ENCODE measurements at places on chromosomes 16 and 17. TPM values are rescaled to one million over a fixed set of nuclear protein-coding genes. Genes with fewer than 3 reads are reported as not detected.

TAC4 gene
- not detected for polyA plus RNA-seq

GRCh38 chr17:42493319-42493718 is 34.6 kb downstream of the ATP6V0A1 start:
- H3K4me1 ChIP-seq = peaks cover 4% of the 10 kb centered on the region
- no peak for DNase-seq
- no peak overlapping the region for H3K27ac ChIP-seq

ZACN gene
- 2.3 TPM for polyA plus RNA-seq

- H3K4me3 ChIP-seq = no peak overlapping the region
- peaks cover 38% of the 10 kb centered on the region for H3K27me3 ChIP-seq
- DNase-seq = no peak
- peaks cover 13% of the 10 kb centered on the region for H3K4me1 ChIP-seq
- no peak overlapping the region for H3K27ac ChIP-seq
Measured at GRCh38 chr17:48752399-48753288, 24.1 kb upstream of the HOXB13 start.

DNA sequence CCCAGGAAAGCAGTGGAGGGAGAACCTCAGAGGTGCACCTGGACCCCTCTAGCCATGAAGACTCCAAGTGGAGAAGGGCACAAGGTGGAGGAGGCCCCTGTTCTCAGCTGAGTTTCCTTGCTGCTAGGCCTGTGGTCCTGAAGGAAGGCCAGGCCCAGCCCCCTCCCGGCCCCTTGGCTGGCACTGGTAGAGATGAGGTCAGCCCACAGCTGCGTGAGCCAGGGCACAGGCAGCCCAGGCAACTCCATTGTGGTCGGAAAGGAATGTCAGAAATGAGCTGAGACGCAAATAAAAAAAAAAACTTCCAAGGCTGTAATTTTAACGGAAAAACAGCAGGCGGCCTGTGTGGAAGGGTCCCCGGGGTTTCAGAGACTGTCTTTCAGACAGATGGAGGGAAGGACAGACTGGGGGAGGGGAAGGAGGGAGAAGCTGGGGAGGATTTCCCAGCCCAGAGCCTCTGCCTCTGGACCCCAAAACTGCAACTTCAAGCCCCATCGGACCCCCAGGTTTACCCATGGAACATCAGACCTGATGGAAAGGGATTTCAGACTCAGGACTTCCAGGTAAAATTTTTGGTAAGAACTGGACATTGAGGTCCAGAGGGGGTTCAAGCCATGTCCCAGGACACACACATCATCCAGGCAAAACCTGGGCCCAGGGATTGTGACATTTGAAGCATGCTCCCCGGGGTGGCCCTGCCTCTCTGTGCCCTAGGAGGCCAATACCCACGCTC is 25.6 kb upstream of the MRPS23 start:
- no peak overlapping the region for H3K4me3 ChIP-seq
- no peaks in the 10 kb centered on the region for H3K4me1 ChIP-seq

HOXB4 gene
- not detected for polyA plus RNA-seq

LRRC37A gene
- polyA plus RNA-seq = 0.85 TPM

- DNase-seq = peak; percentile 43
- no peaks in the 10 kb centered on the region for H3K4me1 ChIP-seq
- H3K36me3 ChIP-seq = peaks cover 50% of the 10 kb centered on the region
- no peak overlapping the region for H3K27ac ChIP-seq
- no peak overlapping the region for H3K4me3 ChIP-seq
Measured at GRCh38 chr16:4404247-4404966, 12.0 kb downstream of the CORO7 start.

DNA sequence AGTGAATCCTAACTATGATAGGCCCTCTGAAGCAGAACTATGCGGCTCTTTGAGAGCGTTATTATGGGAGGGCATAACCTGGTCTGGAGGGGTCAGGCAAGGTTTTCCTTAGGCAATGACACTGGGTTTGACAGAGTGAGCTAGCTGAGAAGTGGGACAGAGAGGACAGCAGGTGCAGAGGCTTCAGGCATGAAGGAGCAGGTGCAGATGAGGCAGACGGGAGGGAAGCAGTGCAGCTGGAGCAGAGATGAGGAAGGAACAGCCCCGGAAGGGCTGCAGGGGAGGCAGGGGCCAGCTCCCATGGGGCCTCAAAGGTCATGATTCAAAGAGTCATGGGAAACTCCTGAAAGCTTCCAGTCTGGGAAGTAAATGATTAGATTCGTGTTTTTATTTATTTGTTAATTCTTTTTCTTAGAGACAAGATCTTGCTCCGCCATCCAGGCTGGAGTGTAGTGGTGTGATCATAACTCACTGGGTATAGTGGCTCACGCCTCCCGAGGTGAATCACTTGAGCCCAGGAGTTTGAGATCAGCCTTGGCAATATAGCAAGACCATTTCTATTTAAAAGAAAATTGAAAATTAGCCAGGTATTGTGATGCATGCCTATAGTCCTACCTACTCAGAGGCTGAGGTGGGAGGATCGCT is 5.4 kb downstream of the MARCHF10 start:
- no peaks in the 10 kb centered on the region for H3K4me1 ChIP-seq
- H3K27ac ChIP-seq = no peak overlapping the region
- H3K36me3 ChIP-seq = no peaks in the 10 kb centered on the region
- no peak overlapping the region for H3K4me3 ChIP-seq

GRCh38 chr17:17580662-17581470 is 10.6 kb downstream of the PEMT start:
- no peak overlapping the region for H3K4me3 ChIP-seq
- H3K27me3 ChIP-seq = no peaks in the 10 kb centered on the region
- no peaks in the 10 kb centered on the region for H3K4me1 ChIP-seq
- H3K27ac ChIP-seq = no peak overlapping the region
- no peak for DNase-seq

- no peak for DNase-seq
- no peaks in the 10 kb centered on the region for H3K4me1 ChIP-seq
- no peaks in the 10 kb centered on the region for H3K27me3 ChIP-seq
- peaks cover 55% of the 10 kb centered on the region for H3K36me3 ChIP-seq
- no peak overlapping the region for H3K27ac ChIP-seq
- H3K4me3 ChIP-seq = no peak overlapping the region
Measured at GRCh38 chr17:59399914-59400313, 68.5 kb downstream of the YPEL2 start.

DNA sequence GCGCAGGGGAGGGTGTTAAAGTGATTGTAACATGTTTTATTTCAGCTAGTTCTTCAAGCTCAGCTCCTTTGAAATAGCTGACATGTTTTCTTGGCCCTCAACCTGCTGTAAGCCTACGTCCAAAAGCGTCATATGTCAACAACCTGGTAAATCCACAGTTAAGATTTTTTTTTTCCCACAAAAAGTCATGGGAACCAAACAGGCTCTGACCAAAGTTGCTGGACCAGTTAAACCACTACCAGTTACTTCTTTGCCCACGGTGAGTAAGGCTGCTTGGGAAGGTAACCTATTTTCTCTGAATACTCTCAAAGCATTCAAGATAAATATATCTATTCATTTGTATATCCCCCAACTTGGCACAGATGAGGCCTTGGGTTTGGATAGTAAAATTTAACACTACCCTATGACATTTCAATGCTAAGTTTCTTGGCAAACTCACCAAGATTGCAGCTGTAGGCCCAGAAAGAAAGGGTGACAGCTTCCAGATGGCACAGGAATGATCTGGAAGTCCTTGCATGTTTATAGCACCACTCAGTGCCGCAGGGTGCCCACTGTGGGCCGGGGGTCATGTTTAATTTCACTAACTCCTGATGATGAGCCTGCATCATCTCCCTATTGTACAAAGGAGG is 166.2 kb downstream of the XYLT1 start:
- DNase-seq = no peak
- no peaks in the 10 kb centered on the region for H3K36me3 ChIP-seq
- H3K27ac ChIP-seq = no peak overlapping the region
- H3K4me1 ChIP-seq = peaks cover 4% of the 10 kb centered on the region
- no peaks in the 10 kb centered on the region for H3K27me3 ChIP-seq

GRCh38 chr16:55779402-55780094 is 53.3 kb downstream of the CES1 start:
- DNase-seq = no peak
- no peak overlapping the region for H3K27ac ChIP-seq
- no peaks in the 10 kb centered on the region for H3K36me3 ChIP-seq
- no peaks in the 10 kb centered on the region for H3K4me1 ChIP-seq

DNA sequence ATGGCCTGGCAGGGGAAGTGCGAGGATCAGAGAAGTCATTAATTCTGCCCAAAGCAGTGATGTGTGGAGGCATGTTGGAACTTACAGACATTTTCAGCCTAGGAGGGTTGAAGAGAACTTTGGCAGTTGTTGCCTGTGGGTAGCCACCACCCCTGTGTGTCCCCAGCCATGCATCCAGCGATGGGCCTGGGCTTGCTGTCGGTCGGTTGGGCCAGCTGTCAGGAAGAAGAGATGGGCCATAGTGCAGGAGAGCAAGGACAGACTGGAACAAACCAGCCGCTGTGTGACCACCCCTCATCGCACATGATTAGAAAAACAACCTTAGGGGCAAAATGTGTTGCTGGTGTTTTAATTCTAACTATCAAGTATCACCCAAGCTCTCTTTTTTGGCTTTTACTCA is 173.7 kb downstream of the CNTNAP4 start:
- H3K36me3 ChIP-seq = no peaks in the 10 kb centered on the region
- no peak for DNase-seq
- H3K4me1 ChIP-seq = no peaks in the 10 kb centered on the region
- H3K27me3 ChIP-seq = no peaks in the 10 kb centered on the region
- no peak overlapping the region for H3K27ac ChIP-seq

DNA sequence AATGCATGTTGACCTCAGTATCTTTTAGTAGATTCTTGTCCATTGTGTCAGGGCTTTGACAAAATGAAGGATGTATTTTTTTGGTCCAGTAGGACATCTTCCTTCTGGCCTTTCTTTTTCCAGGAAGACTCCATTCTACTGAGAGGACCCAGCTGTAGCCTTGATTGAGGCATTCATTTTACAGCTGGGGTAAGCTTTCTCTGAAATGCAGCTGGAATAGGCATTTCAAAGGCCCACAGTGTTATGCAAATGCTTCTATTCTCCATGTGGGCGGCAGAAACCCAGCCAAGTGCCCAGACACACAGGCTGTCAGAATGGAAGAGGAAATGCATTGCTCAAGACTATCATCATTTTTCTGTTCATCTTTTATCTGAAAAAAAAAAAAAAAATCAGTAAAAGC is 629.0 kb upstream of the CDH8 start:
- no peak overlapping the region for H3K27ac ChIP-seq
- H3K27me3 ChIP-seq = no peaks in the 10 kb centered on the region
- H3K4me3 ChIP-seq = no peak overlapping the region
- no peak for DNase-seq

DNA sequence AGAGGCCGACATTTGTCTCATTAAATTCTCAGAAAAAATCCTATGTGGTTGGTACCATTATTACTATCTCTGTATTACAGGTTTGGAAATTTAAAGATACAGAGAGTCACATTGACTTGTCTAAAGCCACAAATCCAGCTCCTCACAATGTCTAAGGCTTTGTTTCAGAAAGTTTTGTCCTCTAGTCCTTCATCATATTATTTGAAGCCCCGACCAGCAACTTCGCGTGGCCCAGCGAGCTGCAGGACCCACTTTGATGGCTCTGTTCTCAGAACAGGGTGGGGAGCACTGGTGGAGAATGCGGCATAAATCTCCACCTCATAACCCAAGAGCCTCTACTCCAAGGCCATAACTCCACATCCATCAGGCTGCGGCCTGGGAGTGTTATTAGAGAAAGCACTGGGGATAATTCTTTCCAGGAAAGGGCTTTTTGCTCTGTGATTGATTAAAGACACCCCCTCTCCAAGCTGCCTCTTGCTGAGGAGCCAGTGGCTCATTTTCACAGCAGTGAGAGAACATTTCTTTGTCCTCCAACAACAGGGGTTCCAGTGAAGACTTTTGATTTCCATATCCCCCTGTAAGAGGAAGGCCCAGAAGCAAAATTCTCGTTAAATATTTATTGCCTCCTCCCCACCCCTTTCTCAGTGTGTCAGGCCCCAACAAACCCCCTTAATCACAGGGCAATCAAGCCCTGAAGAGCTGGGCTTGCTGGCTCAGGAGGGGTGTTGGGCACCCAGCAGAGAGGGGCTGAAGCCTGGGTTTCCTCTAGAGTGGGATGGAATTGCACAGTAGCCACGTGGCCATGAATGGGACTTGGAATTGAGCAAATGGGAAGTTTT is 113.7 kb upstream of the CDH11 start:
- H3K4me3 ChIP-seq = no peak overlapping the region
- H3K36me3 ChIP-seq = no peaks in the 10 kb centered on the region
- no peak overlapping the region for H3K27ac ChIP-seq

DNA sequence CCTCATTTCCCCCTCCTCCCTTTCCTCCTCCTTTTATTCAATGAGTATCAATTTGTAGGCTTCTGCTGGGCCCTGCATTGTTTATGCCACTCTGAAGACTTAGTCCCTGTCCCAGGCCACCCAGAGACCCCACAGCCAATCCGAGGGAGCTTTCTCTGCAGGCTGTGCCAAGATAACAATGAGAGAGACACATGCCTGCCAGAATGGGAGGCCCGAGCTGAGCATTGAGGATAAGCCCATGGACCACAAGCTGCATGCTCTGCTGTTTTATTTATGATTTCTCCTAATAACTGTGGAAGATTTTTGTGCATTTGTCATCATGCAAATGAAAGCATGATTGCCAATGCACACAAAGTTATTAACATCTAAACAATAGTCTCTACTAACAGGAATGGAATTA is 3.0 kb downstream of the RCVRN start:
- H3K4me1 ChIP-seq = no peaks in the 10 kb centered on the region
- H3K27ac ChIP-seq = no peak overlapping the region
- no peak overlapping the region for H3K4me3 ChIP-seq
- no peaks in the 10 kb centered on the region for H3K36me3 ChIP-seq

GRCh38 chr17:29131814-29132682 is 48.1 kb downstream of the MYO18A start:
- H3K4me1 ChIP-seq = peaks cover 5% of the 10 kb centered on the region
- DNase-seq = no peak
- H3K27ac ChIP-seq = no peak overlapping the region
- H3K4me3 ChIP-seq = no peak overlapping the region
- H3K27me3 ChIP-seq = no peaks in the 10 kb centered on the region

DNA sequence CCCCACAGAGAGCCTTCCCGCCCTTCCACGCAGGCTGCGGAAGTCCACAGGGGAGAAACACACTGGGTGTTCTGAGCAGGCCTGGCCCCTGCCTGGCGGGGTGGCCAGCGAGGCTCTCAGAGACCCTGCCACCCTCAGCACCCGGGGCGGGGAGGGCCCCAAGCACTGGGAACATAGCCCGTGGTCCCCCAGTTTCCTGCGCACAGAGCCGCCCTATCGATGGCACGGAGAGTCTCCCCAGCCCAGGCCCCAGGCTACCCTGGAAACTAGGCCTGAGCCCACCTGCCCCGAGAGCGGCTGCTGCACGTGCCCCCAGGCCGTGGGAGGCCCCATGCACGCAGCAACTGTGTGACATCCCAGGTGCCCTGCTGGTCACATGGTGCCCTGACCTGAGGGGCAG is 10.2 kb upstream of the CCDC154 start:
- no peaks in the 10 kb centered on the region for H3K4me1 ChIP-seq
- no peak overlapping the region for H3K4me3 ChIP-seq
- peaks cover 91% of the 10 kb centered on the region for H3K36me3 ChIP-seq
- no peak for DNase-seq
- H3K27ac ChIP-seq = no peak overlapping the region
- H3K27me3 ChIP-seq = no peaks in the 10 kb centered on the region

DCAKD gene
- 27.6 TPM for polyA plus RNA-seq

DUSP3 gene
- polyA plus RNA-seq = 5.4 TPM

LRRC59 gene
- 13.4 TPM for polyA plus RNA-seq

Measured in naive thymus-derived CD4-positive, alpha-beta T cell (primary cell).